Stimulated activated CD4-positive, alpha-beta T cell treated with anti-CD3 and anti-CD28 coated beads, Interleukin-15, amount 100 ng/mL, for 1 hour (primary cell): ENCODE measurements at places on chromosomes 12 and 14.

DNA sequence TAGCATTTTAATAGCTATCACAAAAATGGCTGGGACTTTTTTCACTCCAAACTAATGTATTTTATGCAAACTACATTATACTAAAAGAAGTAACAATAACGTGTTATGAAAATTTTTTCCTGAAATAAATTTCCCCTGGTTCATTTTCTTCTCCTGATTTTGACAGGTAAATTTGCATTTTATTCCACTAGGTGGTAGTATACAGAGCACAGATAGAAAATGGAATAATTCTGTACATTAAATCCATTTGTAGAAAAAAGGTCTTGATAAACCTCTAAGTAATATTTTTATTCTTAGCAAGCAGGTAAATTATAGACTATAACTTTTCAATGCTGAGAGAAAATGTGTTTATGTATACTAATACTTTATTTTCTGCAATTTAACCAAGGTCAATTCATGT lies 96.5 kb downstream of the BCAT1 start:
- no peak for DNase-seq

GRCh38 chr14:52044791-52045522 lies 23.9 kb downstream of the NID2 start:
- no peak for DNase-seq

- no peak for DNase-seq
Observed at GRCh38 chr14:40164083-40164482, 731.9 kb upstream of the FBXO33 start.

DNA sequence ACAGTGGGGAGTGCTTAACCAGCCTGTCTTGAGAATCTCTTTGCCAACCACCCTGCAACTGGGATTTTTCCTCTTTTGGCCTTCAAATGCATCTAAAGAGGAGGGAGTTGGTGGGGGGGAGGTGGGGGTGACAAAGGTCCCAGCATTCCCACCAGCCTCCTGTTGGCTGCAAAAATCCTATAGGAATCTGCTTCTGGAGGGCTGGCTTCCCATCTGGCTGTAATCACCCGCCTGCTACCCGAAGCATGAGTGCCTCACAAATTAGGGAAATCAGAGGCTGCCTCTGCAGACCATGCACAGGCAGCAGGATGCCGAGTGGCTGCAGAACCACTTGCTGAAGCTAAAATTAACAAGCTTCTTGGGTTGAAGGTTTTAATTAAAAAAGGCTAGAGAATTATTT lies 73.9 kb upstream of the WSCD2 start:
- no peak for DNase-seq

- no peak for DNase-seq
Observed at GRCh38 chr12:52751795-52752194, 25.4 kb downstream of the KRT76 start.

DNA sequence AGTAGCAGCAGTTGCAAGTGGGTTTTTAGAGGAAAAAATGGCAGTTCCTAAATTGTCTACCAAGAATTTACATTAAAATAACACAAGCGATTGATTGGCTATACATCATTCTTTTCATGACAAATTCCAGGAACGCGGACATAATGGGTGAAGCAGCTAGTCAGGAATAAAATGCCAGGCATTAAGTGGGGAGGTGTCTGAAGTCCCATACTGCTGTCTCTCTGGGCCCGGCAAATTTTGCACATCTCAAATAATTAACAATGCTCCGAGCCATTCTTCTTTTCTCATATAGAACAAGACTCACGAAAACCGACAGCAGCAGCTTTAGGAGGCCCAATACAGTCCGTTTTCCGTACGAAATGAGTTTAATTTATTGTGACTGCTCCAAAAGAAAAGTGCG lies 696 bp downstream of the RPL36AL start:
- no peak for DNase-seq

DNA sequence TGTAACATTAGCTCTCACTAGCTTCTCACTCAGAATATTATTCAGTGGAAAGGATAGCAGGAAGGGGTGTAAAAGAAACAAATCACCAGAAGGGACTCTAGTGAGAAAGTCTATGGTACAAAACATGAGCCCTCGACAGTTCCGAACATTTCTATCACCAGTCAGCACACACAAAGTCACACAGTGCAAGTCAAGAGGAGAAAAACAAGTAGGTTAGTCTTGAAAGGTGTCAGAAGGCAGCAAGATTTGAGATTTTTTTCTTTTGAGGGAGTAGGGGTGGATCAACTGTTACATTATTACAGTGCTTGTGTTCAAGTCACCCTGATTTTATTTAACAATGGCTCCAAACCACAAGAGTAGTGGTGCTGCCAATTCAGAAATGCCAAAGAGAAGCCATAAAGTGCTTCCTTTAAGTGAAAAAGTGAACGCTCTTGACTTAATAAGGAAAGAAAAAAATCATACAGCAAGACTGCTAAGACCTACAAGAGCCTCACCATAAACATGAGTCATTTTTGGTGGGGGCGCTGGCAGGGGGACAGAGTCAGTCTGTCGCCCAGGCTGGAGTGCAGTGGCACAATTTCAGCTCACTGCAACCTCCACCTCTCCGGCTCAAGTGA lies 42.3 kb downstream of the GNS start:
- DNase-seq = no peak

- DNase-seq = no peak
Observed at GRCh38 chr14:22252686-22253085, 336.3 kb downstream of the DAD1 start.

- DNase-seq = no peak
Observed at GRCh38 chr12:72057330-72057914, 118.8 kb downstream of the TPH2 start.

- DNase-seq = peak; percentile 9
Observed at GRCh38 chr14:90903101-90903500, 86.9 kb upstream of the TTC7B start.

- no peak for DNase-seq
Observed at GRCh38 chr14:28243600-28243999, 523.0 kb upstream of the FOXG1 start.

DNA sequence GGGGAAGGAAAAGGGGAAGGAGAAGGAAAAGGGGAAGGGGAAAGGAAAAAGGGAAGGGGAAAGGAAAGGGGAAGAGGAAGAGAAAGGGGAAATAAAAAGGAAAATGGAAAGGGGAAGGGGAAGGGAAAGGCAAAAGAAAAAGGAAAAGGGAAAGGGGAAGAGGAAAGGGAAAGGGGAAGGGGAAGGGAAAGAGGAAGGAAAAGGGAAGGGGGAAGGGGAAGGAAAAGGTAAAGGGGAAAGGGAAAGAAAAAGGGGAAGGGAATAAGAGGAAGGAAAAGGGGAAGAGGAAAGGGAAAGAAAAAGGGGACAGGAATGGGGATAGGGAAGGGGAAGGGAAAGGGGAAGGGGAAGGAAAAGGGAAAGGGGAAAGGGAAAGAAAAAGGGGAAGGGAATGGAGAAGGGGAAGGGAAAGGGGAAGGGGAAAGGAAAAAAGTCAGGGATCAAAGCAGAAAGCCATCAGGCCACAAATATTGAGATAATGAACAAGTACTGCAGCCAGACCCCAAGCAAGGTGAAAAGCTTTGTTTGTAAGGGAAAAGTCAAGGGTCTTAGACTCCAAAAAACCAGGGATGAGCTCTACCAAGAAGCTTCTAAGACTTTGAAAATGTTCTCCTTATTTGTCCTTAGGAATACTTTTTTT lies 20.0 kb downstream of the DICER1 start:
- DNase-seq = no peak

GRCh38 chr14:44462381-44462780 lies 44.7 kb downstream of the FSCB start:
- no peak for DNase-seq

- no peak for DNase-seq
Observed at GRCh38 chr12:47017041-47017713, 62.2 kb upstream of the PCED1B start.

- no peak for DNase-seq
Observed at GRCh38 chr14:19874842-19875241, at the start of gene OR4K2. Gene OR4K2 (plus strand): TSS chr14:19875142. CDS start chr14:19876268, 1,126 bp downstream.

DNA sequence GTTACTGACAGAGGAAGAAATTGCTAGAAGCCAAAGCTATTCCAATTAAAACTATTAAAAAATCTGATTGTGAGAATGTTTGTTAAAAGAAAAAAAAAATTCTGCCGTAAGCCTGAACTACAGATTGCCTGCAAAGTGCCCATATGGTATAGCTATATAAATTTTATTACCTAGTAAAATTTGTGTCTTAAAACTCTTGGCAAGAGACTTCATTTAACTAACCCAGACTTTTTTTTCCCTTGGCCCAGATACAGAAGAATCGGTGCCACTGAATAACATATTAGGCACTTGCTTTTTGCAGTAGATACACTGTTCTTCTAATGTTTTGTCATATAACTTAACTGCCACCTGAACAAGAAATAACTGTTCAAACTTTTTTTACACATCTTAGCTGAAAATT lies 125.5 kb downstream of the RPS29 start:
- no peak for DNase-seq

GRCh38 chr12:64998371-64999147 lies 122.5 kb downstream of the WIF1 start:
- no peak for DNase-seq

- no peak for DNase-seq
Observed at GRCh38 chr12:53974084-53975063, at the start of gene HOTAIR. Gene HOTAIR (minus strand): TSS chr12:53974954.

DNA sequence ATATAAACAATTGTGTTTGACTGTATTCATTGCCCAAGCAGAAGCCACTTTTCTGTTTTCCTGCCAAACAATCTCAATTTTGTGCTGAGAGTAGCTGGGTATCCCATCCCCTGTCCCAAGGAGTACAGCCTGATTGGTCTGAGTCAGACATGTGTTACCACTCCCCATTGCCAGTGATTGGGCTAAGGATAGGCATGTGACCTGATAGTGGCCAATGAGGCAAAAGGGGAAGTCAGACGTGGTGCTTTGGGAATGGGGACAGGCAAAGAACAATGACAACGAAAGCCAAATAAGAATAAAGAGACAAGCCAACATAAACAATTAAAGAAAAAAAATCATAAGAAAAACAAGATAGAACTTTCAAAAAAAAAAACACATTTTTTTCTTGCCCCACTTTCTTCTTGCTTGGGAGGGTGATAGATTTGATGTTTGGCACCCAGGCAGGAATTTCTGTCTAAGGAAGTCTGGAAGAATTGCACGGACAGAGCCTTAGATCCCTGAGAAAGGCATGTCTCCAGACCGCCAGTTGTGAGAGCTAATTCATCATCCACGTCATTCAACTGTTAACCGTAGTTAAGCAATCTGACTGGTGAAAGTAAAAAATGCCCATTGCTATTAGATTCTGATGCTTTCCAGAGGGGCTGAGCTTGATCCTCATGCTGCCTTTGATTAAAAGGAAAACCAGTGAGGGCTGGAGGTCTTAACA lies 626.6 kb upstream of the TMEM132C start:
- no peak for DNase-seq

GRCh38 chr14:65958664-65959562 lies 527.3 kb upstream of the CCDC196 start:
- DNase-seq = no peak
